ENCODE measurements at places on chromosomes 12 and 14.
A peak's percentile ranks its signal among the peaks of the same experiment; 100 is the strongest.

DNA sequence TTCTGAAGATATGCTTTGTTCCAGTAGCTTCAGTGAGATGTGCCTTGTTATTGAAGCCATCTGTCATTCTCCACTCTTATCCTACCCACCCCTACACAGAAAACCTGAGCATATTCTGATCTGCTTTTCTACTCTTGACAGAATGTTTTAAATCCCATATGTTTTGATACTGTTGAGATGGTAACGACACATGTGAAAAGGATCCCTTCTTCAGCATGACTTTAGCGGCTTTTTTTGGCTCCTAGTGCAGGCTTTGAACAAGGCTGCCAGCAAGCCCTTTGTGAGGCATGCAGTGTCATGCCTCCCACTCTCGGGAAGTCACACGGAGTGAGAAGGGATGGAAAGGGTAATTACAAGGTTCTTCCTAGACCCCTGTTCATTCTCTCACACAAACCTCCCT lies 228.8 kb upstream of the RGS6 start:
- no peak for DNase-seq

DNA sequence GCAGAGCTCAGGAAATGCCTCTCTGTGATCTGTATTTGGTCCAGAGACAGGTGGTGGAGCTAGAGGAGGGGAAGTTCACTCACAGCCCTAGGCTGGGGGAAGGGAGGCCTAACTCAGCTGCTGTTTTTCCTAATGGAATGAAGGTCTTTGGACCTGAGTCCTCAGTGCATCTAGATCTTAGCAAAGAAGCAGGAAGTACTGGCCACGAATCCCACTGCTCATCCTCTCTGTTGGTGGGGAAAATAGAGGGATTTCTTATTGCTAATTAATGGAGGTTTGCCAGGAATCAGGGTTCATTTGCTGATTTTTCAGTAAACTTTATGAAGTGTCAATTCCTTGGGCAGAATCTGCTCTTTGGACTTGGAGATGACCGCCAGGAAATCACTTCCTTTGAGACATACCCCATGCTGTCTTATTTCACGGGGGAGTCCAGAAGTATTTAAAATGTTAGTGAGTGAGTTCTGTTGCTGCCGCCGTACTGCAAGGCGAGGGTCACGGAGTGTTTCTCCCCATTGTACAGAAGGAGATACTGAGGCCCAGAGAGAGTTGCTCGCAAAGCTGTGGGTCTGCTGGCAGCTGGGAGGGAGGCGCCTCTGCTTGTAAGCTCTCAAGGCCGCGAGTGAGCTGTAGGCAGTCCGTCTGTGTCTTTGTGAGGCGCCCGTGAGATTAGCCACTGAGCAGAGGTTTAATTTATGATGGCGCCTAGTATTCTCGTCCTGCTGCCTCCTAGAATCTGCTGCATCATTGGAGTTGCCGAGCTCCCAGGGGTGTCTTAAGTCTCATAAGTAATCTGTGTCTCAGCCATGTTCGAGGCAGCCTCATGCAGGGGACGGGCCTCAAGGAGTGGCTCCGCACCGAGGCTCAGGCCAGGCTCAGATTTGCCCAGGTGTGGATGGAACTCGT lies 88.2 kb downstream of the TSPAN9 start:
- no peak for DNase-seq

- peak; percentile 74 for DNase-seq
Measured at GRCh38 chr12:51320695-51321320, 3.2 kb downstream of the BIN2 start.

DNA sequence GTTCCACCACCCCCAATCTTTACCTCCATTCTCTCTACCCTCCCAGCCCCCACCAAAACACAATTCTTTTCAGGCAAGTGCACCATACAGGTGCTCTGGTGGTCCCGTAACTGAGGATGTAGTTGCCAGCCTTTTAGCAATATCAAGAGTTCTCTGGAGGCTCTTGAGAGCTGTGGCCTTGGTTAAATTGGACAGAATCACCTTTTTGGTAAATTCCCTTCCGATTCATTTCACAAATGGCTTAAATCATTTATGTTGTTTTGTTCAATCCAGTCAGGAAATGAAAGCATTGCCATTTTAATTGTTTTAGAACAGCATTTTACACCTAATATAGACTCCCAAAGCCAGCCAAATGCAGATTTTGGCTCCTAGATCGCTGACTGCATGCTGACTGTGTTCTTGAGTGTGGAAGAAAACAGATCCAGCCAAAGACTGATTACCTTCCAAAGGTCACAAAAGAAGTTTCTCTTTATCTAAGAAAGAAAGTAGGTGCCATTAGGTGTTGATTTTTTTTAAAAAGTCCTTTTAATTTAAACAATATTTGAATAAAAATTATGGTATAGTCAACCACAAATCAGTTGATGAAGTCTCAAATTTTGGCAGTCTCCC lies 25.6 kb downstream of the CRADD start:
- no peak for DNase-seq

GRCh38 chr12:13170892-13171490 lies 25.5 kb upstream of the EMP1 start:
- no peak for DNase-seq

- DNase-seq = no peak
Measured at GRCh38 chr12:89306827-89307473, 45.4 kb downstream of the DUSP6 start.

- DNase-seq = peak; percentile 79
Measured at GRCh38 chr12:104605685-104606084, 148.9 kb downstream of the CHST11 start.

DNA sequence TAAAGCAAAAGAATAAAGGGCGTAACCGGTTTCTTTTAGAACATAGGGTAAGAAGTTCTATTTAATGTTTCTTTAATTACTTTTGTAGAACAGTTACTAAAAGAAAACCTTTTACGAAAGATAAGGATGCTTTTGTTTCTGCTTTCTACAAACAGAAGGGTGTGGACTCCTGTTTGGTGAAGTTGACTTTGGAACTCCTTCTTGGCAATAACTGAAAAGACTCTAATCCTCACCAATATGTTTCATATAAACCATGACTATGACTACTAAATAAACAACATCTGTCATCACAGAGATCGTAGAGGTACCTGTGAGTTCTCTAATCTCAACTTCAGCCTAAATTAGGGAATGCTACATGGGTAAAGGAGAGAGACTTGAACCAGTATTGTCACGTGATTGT lies 210.8 kb upstream of the FLRT2 start:
- DNase-seq = no peak

- no peak for DNase-seq
Measured at GRCh38 chr14:20180486-20180885, 10.2 kb upstream of the OR11G2 start.

DNA sequence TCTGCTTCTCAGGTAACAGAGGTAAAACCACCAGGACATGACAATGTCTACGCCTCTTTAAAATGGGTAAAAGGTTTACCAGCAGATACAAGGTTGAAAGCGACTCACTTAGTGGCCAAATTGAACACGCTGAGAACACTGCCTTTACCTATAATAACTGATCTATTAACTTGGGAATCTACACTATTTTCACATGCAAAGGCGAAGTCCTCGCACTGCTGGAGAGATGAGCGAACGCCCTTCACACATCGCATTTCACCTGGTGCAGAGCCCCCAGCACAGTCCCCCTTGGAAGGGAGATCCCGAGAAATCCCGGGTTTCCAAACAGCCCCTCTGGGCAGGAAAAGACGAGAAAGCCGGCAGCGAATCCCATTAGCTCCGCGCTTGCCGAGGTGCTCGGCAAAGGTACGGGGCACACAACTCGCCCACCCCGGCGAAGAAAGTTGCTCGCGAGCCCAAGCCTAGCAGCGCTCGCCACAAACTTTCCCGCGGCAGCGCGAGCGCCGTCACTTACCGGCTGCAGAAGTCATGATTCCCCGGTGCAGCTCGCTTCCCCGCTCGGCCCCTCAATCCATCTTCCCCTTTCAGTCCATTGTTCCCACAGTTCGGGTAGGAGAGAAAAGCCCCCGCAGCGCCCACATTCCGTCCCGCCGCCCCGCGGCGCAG lies 423 bp downstream of the FGD6 start:
- DNase-seq = no peak

GRCh38 chr12:124490584-124491305 lies 76.7 kb downstream of the NCOR2 start:
- DNase-seq = no peak

DNA sequence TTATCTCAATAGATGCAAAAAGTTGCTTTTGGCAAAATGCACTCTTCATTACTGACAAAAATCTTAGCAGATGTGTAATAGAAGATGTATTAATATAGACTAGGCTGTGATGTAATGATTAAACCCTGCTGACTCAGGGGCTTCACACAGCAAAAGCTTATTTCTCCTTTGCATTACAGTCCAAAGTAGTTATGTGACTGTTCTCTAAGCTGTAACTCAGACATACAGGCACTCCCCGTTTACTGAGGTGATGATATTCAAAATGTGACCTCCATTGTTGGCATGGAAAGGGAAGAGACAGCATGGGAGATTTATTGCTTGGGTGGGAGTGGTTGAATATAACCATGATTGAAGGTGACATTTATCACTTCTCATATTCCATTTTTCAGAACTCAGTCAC lies 331.5 kb downstream of the SNAPC1 start:
- DNase-seq = no peak

- no peak for DNase-seq
Measured at GRCh38 chr12:29562110-29562804, 64.8 kb upstream of the OVCH1 start.

DNA sequence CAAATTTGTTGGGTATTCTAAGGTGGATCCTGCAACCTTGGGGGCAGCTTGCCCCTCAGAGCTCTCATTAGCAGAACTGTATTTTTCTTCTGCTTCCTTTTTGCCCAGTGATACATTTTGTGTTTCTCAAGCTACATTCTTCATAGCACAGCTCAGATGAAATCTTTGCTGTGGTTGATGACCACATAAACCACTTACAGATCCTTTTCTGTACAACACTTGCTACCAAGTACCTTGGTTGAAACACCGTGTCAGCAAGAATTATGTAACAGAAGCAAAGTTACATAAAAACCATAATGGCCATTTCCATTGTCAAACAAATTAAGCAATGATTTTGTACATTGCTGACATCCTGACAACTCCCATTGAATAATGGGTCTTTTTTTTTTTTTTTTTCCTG lies 9.7 kb upstream of the PLBD1 start:
- peak; percentile 92 for DNase-seq

- DNase-seq = no peak
Measured at GRCh38 chr14:57933349-57933748, 67.5 kb upstream of the SLC35F4 start.

DNA sequence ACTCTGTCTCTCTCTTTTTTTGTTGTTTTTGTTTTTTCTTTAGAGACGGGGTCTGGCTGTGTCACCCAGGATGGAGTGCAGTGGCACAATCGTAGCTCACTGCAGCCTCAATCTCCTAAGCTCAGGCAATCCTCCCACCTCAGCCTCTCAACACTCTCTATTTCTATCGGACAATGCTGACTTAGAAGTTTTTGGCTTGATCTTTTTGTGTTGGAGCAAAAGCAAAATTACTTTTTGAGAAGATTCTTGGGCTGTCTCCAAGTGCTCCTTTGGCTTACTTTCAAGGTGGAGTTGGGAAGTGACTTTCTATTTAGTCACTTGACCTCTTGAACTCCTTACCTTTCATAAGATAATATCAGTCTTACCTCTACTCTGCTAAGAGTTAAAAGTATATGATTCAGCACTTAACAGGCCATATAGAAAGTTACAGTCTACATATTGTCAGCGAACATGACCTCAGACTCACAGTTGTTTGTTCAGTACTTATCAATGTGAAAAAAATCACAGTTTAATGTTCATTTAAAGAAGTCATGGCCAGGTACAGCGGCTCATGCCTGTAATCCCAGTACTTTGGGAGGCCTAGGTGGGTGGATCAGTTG lies 15.4 kb upstream of the MIA2 start:
- no peak for DNase-seq

GRCh38 chr12:1777798-1778197 lies 42.6 kb upstream of the LRTM2 start:
- DNase-seq = no peak

GRCh38 chr14:79627058-79627457 lies 584.2 kb downstream of the DIO2 start:
- no peak for DNase-seq

DNA sequence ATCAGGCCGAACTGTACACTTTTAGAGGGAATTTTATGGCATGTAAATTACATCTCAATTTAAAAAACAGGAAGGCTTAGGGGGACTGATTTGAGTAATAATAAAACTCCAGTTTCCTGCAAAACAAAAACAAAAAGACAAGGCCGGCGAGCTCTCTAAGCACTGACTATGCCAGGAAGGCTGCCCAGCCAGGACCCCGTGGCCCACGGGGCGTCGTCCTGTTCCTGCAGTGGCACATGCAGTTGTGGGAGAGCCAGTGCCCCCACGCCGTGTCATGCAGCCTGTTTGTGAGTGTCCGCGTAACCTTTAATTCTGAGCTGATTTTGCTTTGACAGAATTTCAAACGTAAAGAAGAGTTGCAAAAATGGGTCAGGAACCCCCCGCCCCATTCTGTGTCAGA lies 10.5 kb downstream of the XRCC3 start:
- no peak for DNase-seq

- DNase-seq = no peak
Measured at GRCh38 chr12:68498736-68499135, 112.0 kb upstream of the RAP1B start.
